ENCODE measurements at places on chromosomes 6 and 20. TPM values are rescaled to one million over a fixed set of nuclear protein-coding genes. Genes with fewer than 3 reads are reported as not detected.

DNA sequence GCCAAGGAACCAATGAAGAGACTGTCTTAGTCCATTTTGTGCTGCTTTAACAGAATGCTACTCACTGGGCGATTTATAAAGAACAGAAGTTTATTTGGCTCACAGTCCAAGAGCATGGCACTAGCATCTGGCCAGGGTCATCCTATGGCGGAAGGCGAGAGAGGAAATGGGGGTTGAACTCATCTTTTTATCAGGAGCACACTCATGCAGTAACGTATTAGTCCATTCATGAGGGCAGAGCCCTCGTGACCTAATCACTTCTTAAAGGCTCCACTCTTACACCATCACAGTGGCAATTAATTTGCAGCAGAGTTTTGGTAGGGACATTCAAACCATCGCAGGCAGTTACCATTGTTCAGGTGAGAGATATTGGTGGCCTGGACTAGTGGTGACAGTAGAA lies 8.5 kb downstream of the ARFGEF2 start:
- DNase-seq, result no peak

GRCh38 chr6:118708744-118709143 lies 57.4 kb upstream of the CEP85L start:
- no peak for DNase-seq

DNA sequence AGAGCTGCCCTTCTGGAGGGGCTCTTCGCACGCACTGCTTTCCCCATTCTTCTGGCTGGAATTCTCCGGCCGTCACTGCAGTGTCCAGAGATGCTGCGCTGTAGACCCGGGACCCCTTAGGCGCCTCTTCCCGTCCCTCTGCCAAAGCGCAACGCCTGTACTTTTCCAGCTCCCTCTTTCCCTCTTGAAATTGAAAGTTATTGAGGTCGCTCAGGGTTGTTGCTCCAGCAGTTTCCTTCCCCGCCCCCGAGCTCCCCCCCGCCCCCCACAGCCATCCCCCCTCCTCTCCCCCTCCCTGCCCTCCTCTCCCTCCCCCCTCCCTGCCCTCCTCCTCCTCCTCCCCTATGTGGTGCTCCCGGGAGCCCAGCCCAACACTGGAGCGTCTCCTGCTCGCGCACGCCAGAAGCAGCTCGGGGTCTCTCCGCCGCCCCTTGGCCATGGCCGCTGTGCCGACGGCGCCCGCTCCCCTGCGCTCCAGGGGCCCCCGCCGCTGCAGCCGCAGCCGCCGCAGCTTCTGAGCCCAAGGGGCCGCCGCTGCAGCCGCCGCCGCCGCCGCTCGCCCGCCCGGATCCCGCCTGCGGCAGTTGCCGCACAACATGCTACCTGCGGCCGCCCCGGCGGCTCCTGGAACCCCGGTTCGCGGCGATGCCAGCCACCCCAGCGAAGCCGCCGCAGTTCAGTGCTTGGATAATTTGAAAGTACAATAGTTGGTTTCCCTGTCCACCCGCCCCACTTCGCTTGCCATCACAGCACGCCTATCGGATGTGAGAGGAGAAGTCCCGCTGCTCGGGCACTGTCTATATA lies at the start of gene RSPO3:
TSS of gene RSPO3 (plus strand) at position 374 of the 804 bp plus-strand sequence. CDS start 522 bp downstream, outside the sequence.
- no peak for DNase-seq

- no peak for DNase-seq
Measured at GRCh38 chr20:4130404-4131189, 115.2 kb upstream of the RNF24 start.

- peak; percentile 78 for DNase-seq
Measured at GRCh38 chr20:50415021-50415515, 95.1 kb upstream of the PTPN1 start.

DNA sequence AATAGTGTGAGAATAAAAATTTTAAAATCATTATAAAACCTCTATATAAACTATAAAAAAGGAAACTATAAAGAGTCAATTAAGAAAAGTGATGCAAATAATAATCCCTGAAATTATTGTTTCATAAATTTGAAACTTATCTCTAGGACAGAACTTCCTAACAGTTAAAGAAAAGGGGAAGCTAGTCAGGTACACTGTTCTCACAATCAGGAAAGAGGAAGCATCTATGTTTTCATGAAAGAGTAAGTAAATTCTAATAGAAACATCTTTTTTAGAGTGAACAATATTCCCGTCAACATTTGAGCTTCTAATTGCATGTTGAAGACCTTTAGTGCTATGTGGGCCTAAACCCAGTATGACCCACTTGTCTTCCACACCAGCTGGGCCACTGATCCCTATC lies 1.2 kb upstream of the ADGRF1 start:
- DNase-seq, result no peak

DNA sequence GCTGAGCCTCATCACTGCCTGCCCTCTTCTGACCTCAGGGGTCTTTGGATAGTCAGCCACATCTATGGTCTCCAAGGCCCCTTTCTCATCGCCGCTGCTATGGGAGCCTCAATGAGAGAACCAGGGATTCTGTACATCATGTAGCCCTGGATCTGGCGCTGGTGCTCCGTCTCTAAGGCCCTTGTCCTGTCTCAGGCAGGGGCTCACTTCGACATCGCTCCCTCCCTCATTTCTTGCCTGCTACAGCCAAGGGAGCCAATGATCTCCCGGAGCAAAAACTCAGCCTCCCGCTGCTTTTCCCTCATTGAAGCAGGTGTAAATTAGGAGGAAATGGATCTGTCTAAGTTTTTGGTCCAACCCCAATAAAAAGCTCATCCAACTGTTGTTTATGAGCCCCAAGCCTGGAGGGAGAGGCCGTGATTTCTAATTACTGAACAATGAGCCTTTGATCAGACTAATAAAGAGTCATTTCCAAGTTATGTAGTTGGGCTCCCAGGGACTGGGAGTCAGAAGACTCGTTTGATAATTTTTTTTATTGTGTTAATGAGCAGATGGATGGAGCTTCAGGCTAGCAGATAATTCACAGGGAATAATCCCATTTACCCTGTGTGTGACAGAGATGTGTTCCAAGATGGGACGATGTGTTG lies 30.9 kb downstream of the LBP start:
- no peak for DNase-seq

CST1 gene
- not detected for total RNA-seq

DNA sequence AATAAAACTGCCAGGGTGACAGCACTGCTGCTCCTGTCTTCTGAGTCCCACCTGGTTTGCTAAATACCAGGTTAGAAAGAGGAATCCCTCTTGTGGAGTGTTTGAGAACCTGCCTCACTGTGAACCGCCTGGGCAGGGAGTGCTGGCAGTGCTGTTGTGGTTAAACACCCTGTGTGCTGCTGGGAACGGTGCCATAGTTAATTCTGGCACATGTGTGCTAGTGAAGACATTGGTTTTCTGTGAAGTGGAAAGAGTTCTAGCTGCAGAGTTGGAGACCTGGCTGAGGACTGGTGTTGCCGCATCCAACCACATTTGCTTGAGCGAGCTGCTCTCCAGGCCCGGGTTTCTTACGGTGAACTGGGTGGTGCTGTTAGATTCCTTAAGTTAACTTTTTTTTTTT lies 72.7 kb downstream of the IGF2R start:
- DNase-seq, result peak; percentile 66

DNA sequence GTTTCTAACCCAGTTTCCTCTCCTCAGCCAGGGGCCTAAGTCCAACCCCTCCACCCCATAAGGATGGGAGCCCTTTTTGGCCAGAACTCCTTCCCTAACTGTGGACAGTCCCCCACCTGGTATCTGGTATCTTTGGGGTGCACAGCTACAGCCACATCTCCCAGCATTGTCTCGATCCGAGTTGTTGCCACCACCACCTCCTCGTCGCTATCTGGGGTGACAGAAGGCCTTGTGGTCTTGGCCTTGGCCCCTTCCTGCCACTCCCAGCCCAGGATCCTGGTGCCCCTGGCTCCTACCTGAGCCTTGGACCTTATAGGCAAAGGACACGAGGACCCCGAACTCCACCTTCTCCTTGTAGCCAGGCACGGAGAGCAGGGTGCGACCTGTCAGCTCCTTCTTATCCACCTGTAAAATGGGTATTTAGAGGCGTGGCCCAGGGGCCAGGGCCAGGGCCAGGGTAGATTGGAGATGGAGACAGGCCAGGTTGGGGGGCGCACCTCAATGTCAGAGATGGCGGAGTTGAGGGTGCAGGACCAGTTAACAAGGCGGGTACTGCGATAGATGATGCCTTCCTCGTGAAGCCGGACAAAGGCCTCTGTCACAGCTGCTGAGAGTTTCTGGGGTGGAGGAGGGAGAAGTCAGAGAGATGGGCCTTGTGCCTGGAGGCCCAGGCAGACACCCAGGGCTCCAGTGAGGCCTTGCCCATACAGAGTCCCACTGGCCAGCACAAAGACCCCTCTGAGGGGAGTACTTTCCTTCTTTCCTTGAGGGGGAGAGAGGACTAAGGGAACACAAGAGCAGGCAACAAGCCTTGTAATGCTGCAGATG lies 7.2 kb upstream of the VWA7 start:
- no peak for DNase-seq

SKIC2 gene
- total RNA-seq, result 30.7 TPM

- no peak for DNase-seq
Measured at GRCh38 chr6:131101911-131102680, 33.2 kb upstream of the AKAP7 start.

- DNase-seq, result no peak
Measured at GRCh38 chr6:5151360-5151954, 66.3 kb downstream of the PPP1R3G start.

SLC52A3 gene
- total RNA-seq, result 7.2 TPM

DNA sequence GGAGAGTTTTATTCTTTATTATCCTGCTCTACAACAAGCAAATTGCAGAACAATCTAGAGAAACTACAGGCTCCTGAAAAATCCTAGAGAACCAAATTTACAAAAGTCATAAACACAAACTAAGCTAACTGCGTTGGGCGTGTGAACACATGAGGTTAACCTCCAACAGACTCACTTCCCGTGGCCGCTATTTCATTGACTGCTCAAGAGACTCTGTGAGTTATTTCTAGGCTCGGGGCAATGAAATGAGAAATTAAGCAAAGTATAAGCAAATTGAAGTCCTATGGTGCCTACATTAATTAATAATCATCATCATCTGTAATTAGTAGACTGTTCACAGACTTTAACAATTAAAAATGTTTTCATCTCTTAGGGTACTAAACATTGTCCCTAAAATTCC lies 100.0 kb downstream of the MBOAT1 start:
- DNase-seq, result no peak

TPD52L1 gene
- total RNA-seq, result 81.3 TPM

- no peak for DNase-seq
Measured at GRCh38 chr6:169099411-169100202, 154.0 kb downstream of the THBS2 start.

GRCh38 chr6:98787435-98787834 lies 46.9 kb upstream of the POU3F2 start:
- no peak for DNase-seq

DNA sequence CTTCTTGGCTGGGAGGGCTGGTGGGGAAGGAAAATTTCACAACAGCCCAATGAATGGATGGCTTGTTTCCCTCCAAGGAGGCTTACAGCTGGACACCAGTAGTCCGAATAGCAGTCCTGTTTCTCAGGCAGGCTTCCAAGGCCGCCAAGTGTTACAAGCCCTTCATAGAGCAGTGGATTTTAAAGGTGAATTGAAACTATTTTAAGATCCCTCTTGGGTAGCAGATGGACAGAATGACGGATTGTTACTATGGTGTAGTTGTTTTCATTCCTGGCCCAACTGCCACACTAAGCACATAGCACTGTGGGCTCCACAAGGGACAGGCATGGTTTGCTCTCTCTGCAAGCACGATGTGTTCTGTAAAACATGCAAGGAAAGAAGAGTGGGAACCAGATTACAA lies 203.3 kb upstream of the TAB2 start:
- DNase-seq, result peak; percentile 84

FHL5 gene
- total RNA-seq, result 25.0 TPM

KIAA0408 gene
- 42.7 TPM for total RNA-seq

DNA sequence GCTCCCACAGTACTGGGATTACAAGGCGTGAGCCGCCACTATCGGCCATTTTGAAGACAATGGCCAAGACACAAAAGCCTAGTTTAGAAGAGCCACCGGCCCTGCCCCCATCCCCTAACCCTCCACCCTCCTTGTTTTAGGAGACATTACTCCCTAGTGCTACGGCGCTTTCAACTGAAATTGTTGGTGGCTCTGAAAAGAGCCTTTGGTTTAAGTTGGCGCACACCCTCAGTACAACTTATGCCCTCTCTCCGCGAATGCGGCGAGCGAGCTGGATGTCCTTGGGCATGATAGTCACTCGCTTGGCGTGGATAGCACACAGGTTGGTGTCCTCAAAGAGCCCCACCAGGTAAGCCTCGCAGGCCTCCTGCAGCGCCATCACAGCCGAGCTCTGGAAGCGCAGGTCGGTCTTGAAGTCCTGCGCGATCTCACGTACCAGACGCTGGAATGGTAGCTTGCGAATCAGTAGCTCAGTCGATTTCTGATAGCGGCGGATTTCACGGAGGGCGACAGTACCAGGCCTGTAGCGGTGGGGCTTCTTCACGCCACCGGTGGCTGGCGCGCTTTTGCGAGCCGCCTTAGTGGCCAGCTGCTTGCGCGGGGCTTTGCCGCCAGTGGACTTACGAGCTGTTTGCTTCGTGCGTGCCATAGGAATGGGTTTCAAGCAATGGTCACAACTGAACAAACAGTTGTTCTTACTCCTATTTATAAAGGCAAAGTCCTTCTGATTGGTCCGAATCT lies 114.9 kb upstream of the BTN3A2 start:
- DNase-seq, result peak; percentile 77

- no peak for DNase-seq
Measured at GRCh38 chr6:29824144-29824543, 3.5 kb upstream of the HLA-G start.

ATP6V1G2 gene
- 1.8 TPM for total RNA-seq

GRCh38 chr6:36131511-36132245 lies 1.4 kb downstream of the MAPK13 start:
- DNase-seq, result no peak

GRCh38 chr20:32911355-32911754 lies 52.6 kb downstream of the EFCAB8 start:
- no peak for DNase-seq

DNA sequence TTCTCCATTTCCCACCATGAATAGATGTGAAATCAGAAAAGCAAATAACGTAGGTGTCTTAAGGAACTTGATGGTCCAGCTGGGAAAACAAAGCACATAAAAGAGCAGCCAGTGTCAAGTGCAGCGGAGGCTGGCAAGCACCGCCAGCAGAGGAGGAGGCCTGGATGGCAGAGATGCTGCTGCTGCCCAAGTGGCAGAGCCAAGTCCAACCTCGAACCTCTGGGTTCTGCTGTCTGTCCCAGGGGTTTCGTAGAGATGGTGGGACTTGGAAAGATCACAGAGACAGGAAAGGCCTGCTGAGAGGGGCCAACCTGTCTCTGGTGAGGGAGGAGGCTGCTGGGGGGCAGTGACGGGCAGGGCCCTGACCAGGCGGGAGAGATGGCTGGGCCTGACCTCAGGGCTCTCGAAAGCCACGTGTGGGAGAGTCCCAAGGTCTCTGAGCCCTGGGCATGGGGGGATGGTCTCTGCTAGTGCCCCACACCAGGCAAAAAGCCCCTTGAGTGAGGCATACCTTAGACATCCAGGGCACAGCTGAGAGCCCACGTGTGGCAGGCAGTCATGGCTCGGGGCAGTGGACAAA lies 77.3 kb downstream of the TCP11 start:
- no peak for DNase-seq

DNA sequence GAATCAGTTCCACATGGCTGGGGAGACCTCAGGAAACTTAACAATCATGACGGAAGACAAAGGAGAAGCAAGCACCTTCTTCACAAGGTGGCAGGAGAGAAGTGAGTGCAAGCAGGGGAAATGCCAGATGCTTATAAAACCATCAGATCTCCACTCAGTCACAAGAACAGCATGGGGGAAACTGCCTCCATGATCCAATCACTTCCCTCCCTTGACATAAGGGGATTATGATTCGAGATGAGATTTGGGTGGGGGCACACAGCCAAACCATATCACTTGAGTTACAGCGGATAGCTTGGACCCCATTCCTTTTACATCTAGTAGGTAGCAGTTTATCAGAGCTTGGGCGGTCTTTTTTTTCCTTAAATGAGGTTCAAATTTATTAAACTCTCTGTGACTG lies 19.1 kb downstream of the AFDN start:
- DNase-seq, result no peak
